Brain pericyte (primary cell): ENCODE measurements at places on chromosomes 11 and 22.

- no peak for DNase-seq
These were observed 116.8 kb downstream of the BUD13 start for GRCh38 chr11:116656011-116656410.

DNA sequence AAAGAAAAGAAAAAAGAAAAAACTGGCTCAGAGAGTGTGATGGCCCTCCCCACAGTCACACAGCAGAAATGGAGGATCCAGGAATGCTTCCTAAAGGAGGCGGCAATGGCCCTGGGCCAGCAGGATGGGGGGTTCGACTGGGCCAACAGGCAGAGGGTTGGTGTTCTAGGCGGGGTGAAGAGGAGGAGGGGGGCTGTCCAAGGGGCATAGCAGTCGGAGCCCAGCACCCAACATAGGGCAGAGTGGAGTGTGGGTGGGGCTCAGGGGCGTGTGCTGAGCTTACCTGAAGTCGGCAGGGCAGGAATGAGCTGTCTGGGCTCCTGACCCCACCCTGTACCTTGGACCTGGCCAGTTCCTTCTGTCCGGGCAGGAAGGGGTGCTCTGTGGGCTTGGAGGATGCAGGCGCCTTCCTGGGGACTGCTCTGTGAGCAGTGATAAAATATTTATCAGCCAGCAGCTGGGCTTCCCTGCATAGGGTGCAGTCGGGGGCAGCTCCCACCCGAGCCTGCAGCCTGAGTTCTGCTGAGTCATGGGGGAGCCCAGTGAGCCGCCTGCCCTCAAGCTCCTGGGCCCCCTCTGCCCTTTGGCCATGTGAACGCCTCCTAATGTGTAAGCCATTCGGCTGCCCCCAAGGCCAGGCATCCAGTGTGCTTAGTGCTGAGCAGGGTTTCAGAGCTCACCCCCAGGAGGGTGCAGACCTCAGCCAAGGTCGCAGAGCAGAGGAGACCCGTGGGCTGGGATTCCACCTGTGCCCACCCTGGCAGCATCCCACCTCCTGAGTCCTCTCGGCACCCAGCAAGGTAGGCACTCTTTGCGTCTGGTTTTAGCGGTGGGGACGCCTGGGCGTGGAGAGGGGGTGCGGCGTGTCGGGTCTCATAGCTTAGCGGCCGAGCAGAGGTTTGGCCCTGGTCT lies 25.3 kb upstream of the PRR5 start:
- no peak for DNase-seq

DNA sequence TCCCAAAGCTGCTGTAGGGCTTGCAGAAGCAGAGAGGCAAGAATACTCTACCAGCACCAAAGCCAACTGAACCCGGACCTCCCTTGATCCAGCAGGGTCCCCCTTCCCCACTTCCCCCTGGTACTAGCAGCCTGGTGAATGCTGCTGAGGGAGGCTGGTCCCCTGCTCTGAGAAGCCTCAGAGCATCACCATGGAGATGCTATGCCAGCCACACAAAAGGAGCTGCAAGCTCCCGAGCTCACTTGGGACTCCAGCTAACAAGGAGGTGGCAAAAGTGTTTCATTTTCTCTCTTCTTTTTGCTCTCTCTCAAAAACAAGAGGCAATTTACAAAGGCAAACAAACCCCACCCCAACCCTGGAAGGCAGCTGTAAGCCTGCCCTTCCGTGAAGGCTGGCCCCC lies 509.8 kb downstream of the BUD13 start:
- DNase-seq: no peak

DNA sequence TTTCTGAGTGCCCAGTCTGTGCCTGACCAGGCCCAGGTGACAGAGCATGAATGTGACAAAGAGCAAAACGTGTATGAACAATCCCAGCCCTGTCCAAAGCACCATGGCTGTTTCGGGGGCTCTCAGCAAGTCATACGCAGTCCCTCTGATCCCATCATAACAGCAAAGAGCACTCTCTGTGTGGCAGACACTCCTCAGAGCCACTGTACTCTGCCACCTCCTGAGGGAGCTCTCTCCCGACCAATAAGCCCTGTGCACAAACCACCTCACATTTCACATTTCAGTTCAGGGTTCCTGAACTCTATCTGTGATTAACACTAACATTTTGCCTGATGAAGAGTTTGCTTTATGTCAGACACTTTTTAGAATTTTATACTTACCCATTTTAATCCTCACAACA lies 6.6 kb downstream of the DGCR2 start:
- no peak for DNase-seq

DNA sequence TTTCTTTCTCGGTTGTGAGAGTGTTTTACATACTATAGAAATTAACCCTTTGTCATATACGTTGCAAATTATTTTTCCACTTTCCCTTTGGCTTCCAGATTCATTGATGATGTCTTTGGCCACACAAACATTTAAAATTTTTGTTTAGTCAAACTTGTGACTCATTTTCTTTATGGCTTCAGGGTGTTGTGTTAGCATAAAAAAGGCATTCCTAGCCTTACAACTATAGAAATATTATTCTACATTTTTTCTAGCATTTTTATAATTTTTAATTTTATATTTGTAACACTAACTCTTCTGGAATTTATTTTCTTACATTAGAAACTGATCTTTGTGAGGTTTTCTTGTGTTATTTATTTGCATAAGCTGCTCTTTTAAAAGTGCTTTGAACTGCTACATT lies 12.1 kb downstream of the GRIA4 start:
- no peak for DNase-seq

GRCh38 chr11:131033151-131033651 lies 116.9 kb upstream of the SNX19 start:
- peak; percentile 20 for DNase-seq

- DNase-seq: no peak
These were observed 38.4 kb upstream of the TEF start for GRCh38 chr22:41343300-41343699.

DNA sequence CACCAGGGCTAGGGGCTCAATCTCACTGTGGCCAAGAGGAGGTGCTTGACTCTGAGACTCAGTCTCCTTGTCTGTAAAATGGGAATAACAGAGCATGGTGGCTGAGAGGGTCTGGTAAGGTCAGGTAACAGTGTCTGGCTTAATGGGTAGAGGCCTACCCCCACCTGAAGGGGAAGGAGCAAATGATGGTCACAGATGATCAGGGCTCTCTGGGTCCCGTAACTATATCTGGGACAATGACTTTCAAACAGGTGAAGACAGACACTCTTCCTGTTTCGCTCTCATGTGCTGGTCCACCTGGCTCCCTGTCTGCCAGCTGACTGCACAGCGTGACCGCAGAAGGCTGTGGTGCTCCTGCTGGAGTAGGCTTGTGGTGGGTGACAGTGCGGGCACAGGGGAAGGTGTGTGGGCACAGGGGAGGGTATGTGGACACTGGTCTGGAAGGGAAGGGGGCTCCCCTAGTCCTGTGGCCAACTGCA lies 4.0 kb downstream of the A4GALT start:
- no peak for DNase-seq

DNA sequence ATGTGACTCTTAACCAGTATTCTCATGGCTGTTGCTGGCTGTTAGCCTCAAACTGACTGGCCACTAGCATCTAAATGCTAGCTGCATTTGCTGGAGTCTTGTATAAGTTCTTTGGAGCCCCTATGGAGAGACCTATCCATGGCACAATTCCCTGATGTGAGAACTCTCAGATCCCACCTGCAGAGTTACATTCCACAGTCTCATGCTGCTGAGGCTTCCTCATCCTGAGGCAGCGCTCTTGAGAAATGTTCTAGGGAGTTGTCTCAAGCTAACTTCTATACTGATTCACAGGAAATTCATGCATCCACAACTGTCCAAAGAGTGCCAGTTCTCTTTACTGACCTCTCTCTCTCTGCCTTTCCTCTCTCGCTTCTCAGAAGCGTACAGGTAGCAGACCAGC lies 218.0 kb upstream of the PITPNB start:
- DNase-seq: no peak

DNA sequence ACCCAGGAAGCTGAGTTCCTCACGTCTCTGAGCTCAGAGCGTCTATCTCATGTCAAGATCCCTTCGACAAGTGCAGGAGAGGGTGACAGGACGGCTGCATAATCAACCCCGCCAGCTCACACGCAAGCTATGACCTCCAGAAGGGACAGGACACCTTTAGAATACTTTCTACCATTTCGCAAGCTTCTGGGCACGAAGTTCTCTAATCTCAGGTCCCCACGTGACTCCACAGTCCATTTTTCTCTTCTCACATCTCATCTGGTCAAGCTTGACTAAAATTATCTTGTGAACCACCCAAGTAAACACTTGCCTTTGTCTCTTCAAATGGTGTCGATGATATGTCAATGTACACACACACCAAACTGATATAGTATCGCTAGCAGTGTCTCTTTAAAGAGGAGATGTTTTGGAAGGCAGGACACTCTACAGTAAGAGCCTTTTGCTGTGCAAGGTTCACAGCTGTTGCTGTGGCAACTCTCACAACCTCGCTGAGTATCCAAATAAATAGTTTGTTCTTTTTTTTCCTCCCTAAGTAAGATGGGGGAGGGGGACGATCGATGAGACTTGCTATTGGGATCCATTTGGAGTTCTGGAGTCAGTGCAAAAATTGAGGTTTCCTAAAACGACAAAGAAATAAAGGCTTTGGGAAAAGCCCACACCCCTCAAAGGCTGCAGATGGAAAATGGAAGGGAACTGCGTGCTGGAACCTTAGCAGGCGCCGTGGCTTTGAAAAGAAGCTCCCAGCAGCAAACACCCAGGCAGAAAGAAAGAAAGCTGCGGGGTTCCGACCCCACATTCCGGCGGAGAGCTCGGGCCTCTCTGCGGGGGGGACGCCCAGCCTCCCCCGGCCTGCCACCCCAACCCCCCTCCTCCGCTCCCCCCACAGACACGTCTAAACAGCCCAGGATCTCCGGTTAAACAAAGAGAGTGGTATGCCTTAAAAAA lies 215.4 kb upstream of the UBASH3B start:
- DNase-seq: peak; percentile 7

GRCh38 chr11:107740271-107740670 lies 28.4 kb upstream of the SLN start:
- DNase-seq: no peak
